SK-N-SH (cell line): ENCODE measurements at places on chromosomes 6 and 20. TPM values are rescaled to one million over a fixed set of nuclear protein-coding genes. Genes with fewer than 3 reads are reported as not detected.
A peak's percentile ranks its signal among the peaks of the same experiment; 100 is the strongest.

- DNase-seq, result no peak
These were observed 254.4 kb upstream of the PMEPA1 start for GRCh38 chr20:57964011-57964862.

GRCh38 chr20:49029203-49029602 lies 16.9 kb upstream of the CSE1L start:
- DNase-seq, result no peak

DNA sequence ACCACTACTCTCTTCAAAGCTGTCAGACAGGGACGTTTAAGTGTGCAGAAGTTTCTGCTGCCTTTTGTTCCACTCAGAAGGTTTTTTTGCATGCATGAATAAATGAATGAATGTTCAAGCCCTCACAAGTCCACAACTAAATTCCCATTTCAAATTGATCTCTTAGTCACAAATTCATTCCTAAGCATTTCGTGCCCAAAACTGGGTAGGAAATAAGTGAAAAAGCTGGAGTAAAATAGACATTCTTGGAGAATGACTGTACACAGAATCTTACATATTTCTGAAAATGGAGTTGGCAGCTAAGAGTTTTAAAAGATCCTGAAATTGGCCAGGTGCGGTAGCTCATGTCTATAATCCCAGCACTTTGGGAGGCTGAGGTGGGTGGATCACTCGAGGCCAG lies 117.6 kb downstream of the PERP start:
- no peak for DNase-seq

DNA sequence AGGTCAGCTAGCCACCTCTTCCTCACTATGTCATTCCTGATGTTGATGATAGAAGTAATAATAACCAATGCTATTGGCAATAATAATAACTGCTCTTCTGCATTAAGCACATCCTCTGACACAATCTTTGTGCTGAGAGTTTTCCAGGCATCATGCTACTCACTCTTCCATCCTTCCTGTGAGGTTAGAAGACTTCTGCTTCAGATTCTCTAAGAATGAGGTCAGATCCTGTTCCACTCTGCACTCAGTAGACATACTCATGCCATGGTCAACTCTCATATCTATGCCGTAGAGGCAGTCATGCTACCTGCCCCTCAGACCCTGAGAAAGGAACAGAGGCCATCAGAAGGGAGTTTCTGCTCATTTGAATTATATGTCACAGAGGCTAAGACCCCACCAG lies 98.1 kb upstream of the TOP1 start:
- DNase-seq, result no peak

DNA sequence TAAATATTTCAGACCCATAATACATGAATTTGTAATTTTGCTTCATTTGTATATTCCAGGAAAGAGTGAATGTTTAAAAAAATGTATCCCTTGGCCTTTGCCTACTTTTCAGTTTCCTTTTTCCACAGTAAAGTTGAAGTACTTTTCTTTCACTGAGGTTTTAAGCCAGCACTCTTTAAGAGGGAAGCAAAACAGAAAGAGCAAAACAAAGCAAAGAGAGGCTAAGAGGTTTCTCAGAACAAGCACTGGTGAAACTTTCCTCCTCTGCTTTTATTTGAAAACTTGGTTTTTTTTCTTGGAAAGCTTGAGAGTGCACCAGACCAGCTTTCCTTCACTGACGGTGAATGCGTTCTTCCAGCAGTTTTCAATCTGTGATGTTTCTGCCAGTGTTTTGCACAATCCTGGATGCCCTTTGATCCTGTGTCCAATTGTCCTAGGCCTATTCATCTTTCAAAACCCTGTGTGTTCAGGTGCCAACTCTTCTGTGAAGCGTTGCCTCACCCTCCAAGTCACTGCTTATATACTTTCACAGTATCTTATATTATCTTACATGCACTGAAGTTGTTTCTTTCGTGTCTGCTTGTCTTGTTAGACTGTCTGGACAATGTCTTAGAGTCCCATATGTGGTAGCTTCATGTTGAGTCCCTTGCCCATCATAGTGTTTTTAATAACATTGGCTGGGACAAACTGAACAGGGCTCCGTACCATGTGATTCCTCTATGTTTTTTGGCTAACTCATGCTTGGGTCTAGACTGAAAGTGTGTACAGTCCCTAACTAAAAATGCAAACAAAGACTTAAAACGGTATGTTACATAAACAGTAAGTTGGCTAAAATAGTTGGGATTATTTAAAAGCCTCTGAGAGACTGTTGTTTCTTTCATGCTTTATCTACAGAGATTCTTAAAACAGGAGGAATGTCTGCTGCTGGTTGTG lies 1.9 kb downstream of the RNF217 start:
- DNase-seq, result no peak

The SIRPD gene
- not detected in 2 replicates for polyA plus RNA-seq

The SUMO4 gene
- polyA plus RNA-seq, result not detected in 2 replicates

- no peak for DNase-seq
These were observed 126.5 kb downstream of the SLC24A3 start for GRCh38 chr20:19338960-19339359.

- DNase-seq, result no peak
These were observed 34.1 kb downstream of the ERGIC3 start for GRCh38 chr20:35575958-35576357.

The HFE gene
- not detected in 2 replicates for polyA plus RNA-seq

DNA sequence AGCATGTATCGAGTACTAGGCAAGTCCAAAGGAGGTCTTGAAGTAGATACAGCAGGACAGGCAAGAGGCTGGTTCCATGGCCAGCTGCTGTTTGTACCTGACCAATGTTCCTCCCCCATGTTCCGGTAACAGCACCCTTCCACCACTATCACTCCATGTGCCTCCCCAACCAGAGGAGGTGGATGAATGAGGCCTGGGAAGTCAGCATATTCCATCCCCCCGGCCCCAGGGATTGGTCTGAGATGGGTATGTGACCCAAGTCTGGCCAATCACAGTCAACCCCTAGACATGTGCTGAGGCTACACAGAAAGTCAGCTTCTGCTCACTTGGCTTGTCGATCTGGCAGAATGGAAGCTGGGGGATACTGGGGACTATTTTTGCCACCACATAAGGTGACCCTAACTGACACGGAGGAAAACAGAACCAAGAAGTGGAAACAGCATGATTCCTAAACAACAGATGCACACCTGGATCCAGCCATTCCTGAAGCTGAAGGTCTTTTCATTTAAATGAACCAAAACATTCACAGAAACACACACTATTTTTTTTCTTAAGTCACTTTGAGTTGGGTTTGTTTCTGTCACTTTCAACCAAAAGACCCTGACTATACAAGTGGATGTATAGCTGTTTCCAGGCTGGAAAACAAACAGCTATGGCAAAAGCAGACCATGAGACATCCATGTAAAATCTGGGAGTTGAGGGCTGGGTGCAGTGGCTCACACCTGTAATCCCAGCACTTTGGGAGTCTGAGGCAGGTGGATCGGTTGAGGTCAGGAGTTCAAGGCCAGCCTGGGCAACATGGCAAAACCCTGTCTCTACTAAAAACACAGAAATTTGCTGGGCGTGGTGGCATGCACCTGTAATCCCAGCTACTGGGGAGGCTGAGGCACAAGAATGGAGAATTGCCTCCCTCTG lies 70.4 kb upstream of the PTPN1 start:
- no peak for DNase-seq

The GSTA1 gene
- not detected in 2 replicates for polyA plus RNA-seq

GRCh38 chr20:11018668-11019170 lies 344.9 kb upstream of the JAG1 start:
- no peak for DNase-seq

GRCh38 chr6:49121970-49122369 lies 341.1 kb downstream of the MMUT start:
- DNase-seq, result no peak

GRCh38 chr6:119627908-119628669 lies 278.5 kb upstream of the MAN1A1 start:
- DNase-seq, result no peak

The HEY2 gene
- polyA plus RNA-seq, result not detected in 2 replicates

- DNase-seq, result no peak
These were observed 81.2 kb downstream of the PDE7B start for GRCh38 chr6:135932651-135933050.

DNA sequence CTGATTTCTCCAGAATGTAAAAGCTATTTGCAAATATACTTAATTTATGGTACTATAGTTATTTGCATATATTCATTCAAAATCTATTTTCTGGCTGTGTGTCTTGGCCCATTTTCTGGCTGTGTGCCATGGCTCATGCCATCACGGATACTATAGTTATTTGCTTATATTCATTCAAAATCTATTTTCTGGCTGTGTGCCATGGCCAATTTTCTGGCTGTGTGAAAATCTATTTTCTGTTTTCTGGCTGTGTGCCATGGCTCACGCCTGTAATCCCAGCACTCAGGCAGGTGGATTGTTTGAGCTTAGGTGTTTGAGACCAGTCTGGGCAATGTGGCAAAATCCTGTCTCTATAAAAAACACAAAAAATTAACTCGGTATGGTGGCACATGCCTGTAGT lies 28.9 kb upstream of the RIPK1 start:
- DNase-seq, result no peak

GRCh38 chr20:53364646-53365045 lies 229.0 kb downstream of the ZNF217 start:
- no peak for DNase-seq

The SLC22A3 gene
- polyA plus RNA-seq, result not detected in 2 replicates

DNA sequence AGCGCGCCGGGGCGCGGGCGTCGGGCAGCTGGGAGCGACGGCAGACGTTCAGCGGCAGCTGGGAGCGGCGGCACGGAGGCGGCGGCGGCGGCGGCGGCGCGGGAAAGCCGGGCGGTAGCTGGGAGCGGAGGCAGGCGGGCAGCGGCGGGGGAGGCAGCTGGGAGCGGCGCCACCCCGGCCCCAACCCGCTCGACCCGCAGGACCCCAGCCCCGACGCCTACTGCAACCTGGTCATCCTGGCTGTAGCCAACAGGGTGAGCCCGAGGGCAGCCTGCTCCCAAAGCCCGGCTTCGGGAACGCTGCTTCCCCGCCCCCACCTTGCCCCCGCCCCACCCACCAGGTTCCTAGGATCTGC lies 8.9 kb downstream of the CCM2L start:
- DNase-seq, result peak; percentile 84

DNA sequence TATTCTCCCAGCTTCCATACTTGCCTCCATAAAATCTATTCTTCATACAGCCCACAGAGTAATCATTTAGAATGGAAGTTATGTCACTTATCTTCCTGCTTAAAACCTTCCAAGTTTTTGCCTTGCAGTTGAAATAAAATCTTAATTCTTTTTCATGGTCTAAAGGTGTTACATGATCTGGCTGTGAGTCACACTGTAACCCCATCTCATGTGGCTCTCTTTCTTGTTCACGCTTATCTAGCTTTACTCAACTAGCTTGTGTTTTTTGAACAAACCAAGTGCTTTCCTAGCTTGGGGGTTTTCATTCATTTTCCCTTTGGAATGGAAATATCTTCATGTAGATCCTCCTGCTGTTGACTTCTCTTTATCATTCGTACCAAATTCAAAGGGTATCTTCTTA lies 23.6 kb upstream of the THEMIS start:
- no peak for DNase-seq

- no peak for DNase-seq
These were observed 55.9 kb downstream of the NINL start for GRCh38 chr20:25529295-25529951.
